CD4-positive, alpha-beta T cell treated with Interleukin-4 for 4 hours (primary cell): ENCODE measurements at places on chromosomes 1 and 21.
A peak's percentile ranks its signal among the peaks of the same experiment; 100 is the strongest.

DNA sequence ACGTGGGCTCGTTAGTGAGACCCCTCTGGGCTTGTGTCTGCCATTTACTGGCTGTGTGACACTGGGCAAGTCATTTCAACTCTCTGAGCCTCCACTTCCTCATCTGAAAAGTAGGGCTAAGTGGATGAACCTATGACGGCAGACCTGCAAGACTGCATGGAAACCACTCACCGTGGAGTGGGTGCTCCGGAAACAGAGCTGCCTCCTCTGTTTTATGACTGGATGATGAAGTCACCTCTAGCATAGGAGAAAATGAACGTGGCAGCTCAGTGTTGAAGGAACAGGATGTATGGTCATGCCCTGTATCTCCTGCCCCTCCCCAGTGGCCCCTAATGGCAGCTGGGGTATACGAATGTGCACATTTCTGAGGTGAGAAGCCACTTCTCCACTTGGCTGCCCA, 40.5 kb downstream of the STPG1 start:
- DNase-seq = no peak

GRCh38 chr1:21397813-21398188, 42.1 kb upstream of the NBPF3 start:
- peak; percentile 8 for DNase-seq

- DNase-seq = no peak
Measured at GRCh38 chr1:26784023-26784871, 3.5 kb upstream of the PIGV start.

GRCh38 chr1:222357252-222357651, 190.7 kb downstream of the HHIPL2 start:
- no peak for DNase-seq

DNA sequence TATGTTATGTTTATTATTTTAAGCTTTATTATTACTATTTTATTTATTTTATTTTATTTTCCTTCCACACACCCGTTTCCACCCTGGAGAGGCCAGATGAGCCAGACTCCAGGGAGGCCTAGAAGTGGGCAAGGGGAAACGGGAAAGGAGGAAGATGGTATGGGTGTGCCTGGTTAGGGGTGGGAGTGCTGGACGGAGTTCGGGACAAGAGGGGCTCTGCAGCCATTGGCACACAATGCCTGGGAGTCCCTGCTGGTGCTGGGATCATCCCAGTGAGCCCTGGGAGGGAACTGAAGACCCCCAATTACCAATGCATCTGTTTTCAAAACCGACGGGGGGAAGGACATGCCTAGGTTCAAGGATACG, 468 bp upstream of the MX1 start:
- no peak for DNase-seq

- no peak for DNase-seq
Measured at GRCh38 chr1:183730886-183731573, 73.9 kb upstream of the RGL1 start.

- peak; percentile 44 for DNase-seq
Measured at GRCh38 chr1:201408176-201408833, 9.2 kb upstream of the LAD1 start.

DNA sequence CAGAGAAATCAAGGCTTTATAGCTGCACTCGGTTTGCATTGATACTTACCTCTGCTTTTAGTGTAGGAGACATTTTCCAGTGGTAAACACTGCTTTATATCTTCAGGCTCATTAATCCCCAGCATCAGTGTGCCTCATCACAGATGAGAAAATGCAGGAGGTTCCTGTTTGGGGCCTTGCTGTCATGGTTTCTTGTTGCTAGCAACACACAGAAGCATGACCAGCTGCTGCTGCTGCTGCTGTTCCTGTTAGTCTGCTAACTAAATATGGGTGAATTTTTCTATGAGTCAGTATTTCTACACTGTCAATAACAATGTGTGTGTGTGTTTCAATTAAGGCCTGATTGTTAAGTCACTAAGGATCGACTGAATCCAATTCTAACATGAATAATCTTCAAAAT, 85.8 kb upstream of the RGS1 start:
- peak; percentile 41 for DNase-seq

DNA sequence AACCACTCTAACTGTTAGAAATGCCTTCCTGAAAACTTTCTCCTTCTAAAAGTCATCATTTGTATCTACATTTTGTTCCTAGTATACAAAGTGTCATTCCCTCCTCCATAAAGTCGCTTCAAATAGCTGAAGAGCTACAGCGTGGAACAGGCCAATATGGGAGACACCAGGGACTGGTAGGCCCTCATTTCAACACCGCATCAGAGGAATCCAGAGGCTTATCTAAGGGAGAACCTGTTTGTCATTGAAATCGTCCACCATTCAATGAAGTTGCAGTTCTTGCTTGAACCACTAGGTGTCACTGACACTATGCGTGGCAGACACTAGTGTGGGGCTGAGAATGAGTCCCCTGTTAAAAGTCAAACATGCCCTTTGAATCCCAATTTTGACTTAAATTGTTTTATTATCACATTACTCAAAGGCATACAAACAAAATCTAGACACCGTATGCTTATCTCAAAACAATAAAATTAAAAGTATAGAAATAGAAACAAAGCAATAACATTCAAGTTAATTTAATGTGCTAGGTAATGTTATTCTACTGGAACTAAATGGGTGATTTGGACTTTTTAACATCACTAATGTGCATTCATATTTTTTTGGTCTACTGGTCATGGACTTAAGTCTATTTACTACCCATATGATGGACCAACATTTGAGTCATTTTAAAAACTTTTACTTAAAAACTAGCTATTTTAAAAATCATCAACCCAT, 182.3 kb downstream of the FCRL5 start:
- DNase-seq = peak; percentile 63
